ENCODE measurements at places on chromosomes 13 and 19.
A peak's percentile ranks its signal among the peaks of the same experiment; 100 is the strongest.

- DNase-seq: no peak
These were observed 324.1 kb upstream of the KLHL1 start for GRCh38 chr13:70432276-70432805.

GRCh38 chr13:30158774-30159445 lies 148.4 kb downstream of the KATNAL1 start:
- DNase-seq: no peak

DNA sequence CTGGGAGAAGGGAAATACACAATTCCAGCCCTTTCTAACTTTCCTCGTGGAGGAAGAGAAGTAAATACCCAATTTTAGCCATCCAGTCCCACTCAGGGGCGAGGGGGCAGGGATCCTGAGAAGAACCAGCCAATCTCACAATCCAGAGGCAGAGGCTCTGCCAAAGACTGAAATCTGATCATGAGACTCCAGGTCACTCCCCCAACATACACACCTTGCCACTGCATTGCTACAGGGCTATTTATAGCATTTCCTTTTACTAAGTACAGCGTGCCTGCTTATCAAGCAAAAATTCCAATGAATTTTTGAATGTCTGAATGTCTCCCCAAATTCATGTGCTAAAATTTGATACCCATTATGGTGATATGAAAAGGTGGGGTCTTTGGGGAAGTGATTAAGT lies 1687.5 kb downstream of the EFNB2 start:
- no peak for DNase-seq

DNA sequence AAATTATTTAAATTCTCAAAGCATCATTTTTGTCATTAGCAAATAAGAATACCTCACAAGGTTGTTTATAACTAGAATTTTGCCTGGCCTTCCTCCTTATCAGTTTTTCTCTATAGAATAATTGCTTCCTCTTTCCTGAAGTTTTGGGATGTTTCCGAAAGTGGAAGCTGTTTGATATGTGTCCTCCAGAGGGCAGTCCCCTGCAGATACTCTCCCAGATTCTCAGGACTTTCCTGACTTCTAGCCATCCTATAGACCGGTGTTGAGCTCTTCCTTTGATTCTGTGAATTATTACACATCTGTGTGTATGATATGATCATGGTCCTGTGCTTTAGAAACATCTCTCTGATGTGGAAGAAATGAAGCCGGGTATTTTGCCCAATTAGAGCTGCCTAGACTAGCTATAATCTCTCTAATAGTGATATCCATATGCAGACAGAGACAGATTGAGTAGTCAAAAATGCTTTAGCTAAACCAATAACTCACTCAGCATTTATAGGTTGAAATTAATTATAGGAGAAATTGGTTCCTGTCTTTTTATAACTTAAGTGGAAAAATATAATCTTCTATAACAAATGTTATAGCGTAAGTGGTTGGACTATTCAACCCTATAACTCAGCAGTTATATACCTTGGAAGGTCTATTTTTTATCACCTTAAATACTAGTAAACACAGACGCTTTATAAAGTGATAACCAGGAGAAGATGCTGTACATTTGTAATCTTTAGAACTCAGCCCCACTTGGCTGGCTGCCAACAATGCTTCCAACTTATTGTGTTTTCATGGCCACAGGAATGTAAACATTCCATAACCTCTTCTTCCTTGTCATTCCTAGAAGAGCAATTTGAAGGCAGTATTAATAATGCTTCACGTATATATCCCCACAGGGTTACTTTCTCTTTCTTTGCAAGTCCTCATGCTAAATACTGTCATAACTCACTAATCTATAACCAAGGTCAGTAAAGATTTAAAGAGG lies 201.0 kb upstream of the RXFP2 start:
- no peak for DNase-seq

DNA sequence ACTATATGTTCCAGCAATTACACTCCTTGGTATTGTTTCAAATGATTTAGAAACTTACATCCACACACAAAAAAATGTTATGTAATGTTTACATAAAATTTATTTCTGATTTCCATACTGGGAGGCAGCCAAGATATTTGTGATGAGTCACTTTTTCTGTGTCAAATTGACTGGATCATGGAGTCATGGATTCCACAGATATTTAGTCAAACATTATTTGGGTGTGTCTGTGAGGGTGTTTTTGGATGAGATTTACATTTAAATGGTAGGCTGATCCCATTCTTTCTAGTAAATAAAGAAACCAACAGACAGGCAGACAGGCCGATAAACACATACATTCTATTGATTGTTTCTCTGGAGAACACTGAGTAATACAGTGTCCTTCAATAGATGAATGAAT lies 562.8 kb downstream of the SLITRK6 start:
- DNase-seq: peak; percentile 11

DNA sequence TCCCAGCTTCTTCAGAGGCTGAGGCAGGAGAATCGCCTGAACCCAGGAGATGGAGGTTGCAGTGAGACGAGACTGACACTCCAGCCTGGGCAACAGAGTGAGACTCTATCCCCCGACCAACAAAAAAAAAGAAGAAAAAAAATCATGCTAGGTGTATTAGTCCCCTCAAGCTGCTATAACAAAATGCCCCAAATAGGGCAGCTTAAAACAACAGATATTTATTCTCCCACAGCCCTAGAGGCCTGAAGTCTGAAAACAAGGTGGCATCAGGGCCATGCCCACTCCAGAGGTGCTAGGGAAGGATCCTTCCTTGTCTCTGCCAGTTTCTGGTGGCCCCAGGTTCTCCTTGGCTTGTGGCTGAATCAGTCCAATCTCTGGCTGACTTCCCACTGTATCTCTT lies 8.6 kb upstream of the EHD2 start:
- DNase-seq: no peak

DNA sequence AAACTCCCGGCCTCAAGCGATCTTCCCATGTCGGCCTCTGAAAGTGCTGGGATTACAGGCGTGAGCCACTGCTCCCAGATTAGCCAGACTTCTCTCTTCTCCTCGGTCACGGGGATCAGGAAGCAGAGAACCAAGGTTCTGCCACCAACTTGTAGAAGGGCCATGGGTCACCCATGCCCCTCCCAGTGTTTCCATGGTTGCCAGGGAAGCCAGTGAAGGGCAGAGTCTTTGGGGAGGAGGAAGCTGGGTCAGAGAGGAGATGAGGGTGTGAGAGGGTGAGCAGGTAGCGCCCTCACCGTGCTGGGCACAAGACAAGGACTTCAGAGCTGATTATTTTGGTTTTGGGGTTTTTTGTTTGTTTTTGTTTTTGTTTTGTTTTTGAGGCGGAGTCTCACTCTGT lies 77.1 kb downstream of the GNG7 start:
- no peak for DNase-seq

- no peak for DNase-seq
These were observed 1507.5 kb downstream of the OLFM4 start for GRCh38 chr13:54536112-54536511.

DNA sequence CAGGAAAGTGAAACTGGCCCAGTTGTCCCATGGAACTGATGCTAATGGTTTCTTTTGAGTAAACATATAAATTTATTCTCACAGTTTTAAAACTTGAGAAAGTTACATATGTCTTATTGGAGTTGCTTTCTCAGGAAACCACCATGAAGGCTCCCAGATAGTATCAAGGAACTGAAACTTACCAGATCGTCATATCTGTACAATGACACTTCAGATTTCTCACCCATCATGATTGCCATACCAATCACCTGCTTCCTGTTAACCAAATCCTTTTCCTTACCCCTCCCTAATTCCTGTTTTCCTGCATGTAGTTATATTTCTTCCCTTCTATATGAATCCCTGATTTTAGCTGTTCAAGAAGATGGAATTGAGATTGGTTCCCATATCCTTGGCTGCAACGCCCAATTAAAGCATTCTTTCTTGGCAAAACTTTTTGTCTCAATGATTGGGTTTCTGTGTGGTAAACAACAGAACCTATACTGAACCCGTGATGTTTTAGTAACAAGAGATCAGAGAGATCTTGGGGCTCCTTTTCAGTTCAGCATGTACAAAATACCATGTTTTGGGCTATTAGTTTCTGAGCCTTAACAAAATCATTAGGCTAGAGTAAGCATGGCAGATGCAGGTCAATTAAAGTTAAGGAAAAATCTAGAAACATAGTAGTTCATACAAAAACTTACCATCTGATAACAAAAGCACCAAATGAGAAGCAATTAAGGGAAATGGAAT lies 781.3 kb upstream of the MIR17HG start:
- DNase-seq: no peak

DNA sequence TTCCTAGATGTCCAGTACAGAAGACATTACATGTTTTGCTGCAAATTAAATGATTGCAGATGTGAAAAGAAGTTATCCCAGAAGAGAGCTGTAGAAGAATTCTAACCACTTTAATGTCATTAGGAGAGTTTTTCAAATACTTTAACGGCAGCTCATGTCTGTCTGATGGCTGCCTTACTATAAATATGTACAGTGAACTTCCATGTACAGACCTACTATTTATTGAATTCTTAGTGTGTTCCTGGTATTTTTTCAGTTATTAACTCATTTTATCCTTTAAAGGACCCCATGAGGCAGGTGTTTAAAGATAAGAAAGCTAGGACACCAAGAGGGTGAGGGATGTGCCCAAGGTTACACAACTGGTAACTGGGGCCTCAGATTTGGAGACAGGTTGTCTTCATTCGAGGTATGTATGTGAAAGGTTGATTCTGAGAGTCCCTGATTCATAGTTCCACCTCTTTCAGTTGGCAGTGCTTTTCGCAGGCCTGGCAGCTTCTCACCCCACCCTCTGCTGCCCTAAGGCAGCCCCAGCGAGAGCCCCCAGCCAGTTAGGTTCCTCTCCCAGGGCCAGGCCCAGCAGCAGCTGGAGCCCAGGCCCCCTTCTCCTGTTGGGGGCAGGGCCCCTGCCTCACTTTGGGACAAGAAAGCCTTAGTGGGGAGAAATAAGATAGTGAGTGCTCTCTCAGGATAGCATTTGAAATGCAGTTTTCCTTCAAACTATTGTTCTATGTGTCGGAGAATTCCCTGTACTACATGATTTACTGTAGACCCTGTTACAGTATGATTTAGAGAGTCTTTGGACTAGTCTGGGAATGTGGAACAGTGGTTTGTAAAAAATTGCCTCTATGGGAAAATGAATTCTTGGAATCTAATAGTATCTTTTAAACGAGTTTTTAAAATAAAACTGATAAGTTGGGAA lies 67.7 kb upstream of the TEX29 start:
- no peak for DNase-seq

DNA sequence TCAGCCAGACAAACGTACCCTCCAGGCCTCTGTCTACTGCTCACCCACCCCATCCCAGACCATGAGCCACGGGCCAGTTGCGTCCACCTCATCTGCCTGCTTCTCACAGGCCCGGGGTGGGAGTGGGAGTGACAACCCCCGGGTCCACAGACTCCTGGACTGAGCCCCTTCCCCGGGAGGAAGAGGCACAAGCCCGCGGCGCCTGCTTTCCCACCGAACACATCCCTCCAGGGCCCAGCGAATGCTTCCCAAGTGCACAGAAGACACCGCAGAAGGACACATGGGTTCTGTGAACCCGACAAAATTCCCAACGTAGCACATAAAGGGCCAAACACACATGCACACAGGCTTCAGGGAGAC lies 18.0 kb upstream of the PLPP2 start:
- DNase-seq: no peak

DNA sequence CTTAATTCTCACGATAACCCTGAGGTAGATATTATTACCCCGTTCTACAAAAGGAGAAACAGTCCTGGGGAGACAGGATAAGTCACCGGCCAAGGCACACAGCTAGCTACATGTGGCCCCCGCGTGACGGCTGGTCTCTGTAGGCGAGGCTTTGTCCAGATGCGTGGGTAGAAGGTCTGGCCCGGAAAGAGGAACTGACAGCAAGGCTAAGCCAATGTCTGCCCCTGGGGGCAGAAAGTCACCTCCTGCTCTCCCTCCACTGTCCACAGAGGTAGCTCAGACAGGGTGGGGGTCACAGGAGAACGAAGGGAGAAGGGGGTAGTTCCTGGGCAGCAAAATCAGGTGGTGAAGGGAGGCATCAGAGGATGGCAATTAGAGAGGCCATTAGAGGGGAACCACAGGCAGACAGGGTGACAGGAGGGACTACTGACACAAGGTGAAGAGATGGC lies 1.8 kb downstream of the APOC4 start:
- DNase-seq: no peak

DNA sequence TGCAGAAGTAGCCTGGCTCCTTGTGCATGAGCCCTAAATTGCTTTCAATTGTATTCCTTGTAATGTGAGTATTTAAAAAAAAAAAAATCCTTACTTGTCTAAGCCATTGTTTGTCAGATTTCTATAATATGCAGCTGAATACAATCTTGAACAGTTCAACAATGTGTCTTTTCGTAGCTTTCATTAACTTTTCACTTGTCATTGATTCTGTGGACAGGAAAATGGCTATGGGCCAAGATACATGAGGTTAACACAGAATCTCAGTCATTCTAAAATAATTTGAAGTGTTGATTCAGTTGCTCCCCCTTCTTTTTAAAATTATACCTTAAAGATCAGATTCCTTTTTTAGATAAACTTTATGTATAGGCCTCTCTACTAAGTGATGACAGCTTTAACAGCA lies 395.8 kb upstream of the KLF12 start:
- DNase-seq: no peak

DNA sequence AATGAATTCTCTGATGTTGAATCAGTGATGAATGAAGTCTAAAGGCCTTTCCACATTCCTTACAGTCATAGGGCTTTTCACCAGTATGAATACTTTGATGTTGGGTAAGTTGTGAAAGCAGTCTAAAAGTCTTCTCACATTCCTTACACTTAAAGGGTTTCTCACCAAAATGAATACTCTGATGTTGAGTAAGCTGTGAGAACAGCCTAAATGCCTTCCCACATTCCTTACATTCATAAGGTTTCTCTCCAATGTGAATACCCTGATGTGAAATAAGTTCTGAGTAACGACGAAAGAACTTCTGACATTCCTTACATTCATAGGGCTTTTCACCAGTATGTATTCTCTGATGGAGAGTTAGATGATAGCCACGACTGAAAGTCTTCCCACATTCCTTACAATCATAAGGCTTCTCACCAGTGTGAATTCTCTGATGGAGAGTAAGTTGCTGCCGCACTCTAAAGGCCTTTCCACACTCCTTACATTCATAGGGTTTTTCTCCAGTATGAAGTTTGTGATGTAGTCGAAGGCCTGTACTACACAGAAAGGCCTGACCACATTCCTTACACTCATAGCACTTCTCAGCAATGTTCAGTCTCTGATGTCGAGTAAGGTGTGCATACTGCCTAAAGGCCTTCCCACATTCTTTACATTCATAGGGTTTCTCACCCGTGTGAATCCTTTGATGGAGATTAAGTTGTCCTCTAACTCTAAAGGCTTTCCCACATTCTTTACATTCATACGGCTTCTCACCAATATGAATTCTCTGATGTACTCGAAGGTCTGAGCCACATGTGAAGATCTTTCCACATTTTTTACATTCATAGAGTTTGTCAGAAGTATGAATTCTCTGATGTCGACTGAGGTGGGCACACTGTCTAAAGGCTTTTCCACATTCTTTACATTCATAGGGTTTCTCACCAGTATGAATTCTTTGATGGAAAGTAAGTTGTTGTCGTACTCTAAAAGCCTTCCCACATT lies 19.9 kb downstream of the ZFP30 start:
- DNase-seq: no peak

GRCh38 chr19:2059422-2060201 lies 8.6 kb upstream of the MKNK2 start:
- DNase-seq: no peak

Data from non-pigmented ciliary epithelial cell (primary cell).